ENCODE measurements at places on chromosomes 2 and 18.

DNA sequence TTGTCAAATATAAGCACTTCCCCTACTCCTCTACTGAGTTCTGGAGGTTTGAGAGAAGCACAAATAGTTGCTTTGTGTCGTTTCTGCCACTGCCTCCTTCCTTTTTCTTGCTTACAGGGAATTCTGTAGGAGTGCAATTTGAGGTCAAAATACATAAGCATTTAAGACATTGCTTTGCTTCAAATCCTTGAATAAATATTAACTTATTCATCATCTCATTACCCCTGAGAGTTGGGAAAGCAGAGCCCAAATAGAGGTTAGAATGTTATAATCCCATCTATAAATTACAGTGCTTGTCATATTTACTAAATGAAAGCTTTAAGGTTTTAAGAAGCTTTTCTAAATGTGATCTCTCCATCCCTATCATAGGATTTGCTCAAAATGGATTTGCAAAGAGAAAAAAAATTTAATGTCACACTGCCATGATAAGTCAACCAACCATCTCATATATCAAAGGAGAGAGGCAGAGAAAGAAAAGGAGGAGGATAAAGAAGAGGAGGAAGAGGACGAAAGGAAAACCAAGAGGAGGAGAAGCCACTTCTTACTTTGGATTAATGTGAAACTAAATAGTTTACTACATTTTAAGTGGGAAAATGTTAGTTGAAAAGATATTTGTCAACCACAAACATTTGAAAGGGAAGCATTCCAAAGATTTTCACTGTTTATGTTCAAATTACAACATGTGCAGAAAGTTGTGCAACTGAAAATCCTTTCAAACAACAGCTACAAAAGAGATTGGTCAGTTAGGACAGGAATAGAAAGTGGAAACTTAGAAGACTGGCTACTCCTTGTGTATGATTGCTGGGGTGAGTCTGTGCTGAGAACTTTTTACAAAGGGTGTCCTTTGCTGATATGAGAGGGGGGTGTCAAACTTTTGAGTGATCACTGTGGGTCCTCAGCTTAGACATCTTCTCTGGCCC, 277.3 kb upstream of the FN1 start:
- no peak for DNase-seq

GRCh38 chr2:85924522-85924921, 35.7 kb upstream of the ST3GAL5 start:
- no peak for DNase-seq

GRCh38 chr2:63755216-63755615, 86.5 kb upstream of the UGP2 start:
- no peak for DNase-seq

GRCh38 chr2:210681491-210681890, 125.1 kb downstream of the CPS1 start:
- DNase-seq, result no peak

DNA sequence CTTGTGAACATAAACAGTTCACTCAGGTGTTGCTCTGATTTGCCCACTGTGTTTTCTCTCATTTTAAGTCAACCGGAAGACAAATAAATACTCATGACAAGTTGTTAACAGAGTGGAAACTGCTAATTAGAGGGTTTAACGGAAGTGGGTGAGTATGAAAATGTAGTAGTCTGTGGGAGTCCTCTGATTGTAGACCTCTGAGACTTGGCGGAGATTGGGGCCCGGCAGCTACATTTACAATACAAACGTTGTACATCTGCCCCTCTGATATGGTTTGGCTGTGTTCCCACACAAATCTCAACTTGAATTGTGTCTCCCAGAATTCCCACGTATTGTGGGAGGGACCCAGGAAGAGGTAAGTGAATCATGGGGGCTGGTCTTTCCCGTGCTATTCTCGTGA, 107.3 kb upstream of the FAM98A start:
- no peak for DNase-seq

- no peak for DNase-seq
Measured at GRCh38 chr18:36638224-36638623, 190.6 kb downstream of the TPGS2 start.

DNA sequence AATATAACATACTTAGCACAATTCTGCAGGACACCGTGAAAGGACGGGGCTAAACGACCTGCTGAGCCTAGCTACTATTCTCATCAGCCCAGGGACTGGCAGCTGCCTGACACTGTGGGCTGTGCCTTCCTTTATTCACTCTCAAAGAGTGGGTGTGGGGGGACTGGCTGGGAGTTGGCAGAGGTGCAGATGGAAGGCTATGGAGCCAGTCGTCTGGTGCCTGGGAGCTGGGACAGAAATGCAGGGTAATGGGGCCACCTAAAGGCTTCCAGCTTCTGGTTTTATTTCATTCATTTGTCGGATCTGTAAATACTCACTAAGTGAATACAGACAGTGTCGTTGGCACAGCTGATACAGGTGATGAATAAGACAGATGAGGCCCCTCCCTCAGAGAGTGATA, 56.0 kb upstream of the NFU1 start:
- DNase-seq, result no peak

DNA sequence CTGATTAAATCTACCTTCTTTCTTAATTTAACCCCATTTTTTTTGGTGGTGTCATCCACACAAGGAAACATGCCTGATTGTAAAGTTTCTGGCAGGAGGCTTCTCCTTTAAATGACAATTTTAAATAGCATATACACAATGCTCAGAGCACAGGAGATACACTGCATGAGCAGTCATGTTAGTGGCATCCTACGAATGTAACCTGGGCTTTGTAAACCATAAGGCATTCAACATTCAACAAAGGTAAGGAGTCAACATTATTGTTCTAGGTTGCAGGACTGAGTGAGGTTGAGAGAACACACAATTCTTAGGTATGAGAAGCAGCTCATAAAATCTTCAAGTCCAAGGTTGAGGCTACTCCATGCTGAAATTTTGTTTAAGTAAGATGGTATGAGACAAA, 266.6 kb upstream of the SIX2 start:
- no peak for DNase-seq

DNA sequence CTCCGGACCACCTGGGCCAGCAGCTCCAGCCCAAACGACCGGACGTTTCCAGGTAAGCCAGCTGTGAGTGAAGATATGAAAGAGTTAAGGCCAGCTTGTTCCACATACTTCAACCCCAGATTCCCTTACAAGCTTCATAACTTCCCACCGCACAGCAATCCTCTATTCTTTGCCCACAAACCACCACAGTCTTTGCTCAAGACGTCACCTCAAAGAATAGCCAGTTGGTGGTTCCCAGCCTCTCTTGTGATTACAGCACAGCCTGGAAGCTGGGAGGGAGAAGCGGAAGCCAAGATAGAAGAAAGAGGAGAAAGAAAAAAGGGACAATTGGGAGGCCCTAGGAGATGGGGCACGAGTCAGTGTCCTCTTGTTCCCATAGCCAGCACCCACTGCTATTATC, 70.6 kb downstream of the NRP2 start:
- no peak for DNase-seq

DNA sequence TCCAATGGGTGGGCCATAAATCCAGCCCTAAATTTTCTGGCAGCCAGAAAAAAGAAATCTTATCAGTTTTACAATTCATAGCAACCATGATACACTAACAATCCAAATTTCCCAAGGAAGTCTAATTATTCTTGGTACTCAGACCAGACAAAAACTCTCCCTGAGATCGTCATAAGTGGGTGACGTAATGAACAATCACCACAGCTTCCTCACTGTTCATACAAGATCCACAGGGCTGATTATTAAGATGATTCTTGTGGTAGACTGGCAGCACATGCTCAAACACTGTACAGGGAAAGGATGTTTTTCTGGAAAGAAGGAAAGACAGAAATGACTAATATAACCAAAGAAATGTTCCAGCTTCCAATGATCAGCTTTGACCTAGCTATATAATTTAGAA, 178.3 kb upstream of the CRIM1 start:
- no peak for DNase-seq

DNA sequence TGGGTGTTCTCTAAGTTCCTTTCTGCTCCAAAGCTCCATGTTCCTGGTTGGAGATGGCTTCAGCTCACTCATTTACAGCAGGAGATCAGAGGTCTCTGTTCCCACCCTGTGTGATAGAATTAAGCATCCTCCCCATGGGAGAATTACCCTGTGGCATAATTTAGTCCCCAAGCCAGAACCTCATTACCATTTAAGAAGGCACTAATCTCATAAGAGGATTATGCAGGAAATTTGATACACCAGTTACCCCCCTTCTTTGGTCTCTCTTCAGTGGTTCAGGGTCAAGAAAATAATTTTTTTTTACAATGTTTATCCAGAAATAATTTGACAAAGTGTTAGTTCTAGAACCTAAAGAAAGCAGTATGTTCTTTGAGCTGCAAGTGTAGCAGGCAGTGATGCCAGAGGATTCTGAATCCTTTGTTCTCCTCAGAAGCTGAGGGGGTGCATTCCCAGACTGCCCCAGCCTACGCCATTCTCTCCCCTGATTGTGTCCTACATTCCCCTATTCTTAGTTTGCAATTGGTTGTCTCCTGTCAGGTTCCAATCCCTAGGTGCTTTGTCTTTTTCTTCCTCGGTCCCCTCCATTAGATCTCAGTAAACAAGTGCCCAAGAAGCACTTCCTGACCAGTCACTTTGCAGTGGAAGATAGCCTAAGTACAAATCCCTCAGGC, 163.6 kb downstream of the PRKCE start:
- DNase-seq, result no peak

GRCh38 chr18:50310080-50310479, 22.6 kb upstream of the CXXC1 start:
- no peak for DNase-seq

GRCh38 chr18:48790226-48790863, 160.4 kb downstream of the SMAD7 start:
- no peak for DNase-seq

DNA sequence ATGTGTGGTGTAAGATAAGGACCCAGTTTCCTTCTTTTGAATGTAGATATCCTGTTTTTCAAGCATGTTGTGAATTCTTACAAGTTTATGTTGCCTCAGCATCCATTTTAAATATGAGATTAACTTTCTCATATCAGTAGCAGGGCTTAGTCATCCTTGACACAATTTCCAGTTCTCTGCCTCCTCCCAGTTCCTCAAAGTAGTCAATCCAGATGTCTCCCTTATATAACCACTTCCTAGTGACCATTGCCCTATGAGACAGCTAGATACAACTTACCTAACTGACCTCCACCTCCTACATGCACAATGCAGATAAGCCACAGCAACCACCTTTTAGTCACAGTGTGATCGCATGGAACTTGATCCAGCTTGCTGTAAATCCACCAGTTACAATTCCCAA, 269.2 kb upstream of the ZNF521 start:
- no peak for DNase-seq

DNA sequence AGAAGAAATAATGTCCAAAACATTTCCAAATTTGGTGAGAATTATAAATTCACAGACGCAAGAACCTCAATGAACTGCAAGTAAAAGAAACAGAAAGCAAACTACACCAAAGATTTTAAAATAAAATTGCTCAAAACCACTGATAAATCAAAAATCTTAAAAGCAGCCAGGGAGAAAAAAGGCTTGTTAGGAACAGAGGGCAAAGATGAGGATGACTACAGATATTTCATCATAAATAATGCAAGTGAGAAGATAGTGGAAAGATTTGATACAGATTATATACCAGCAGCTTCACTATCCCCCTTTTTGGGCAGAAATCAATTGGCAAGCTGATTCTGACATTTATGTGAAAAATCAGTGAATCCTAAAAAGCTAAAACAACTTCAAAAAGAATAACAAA, 10.3 kb upstream of the ASXL3 start:
- no peak for DNase-seq

- DNase-seq, result no peak
Measured at GRCh38 chr18:635171-635570, 22.3 kb upstream of the TYMS start.

Measured in stimulated activated naive CD4-positive, alpha-beta T cell (primary cell).